ENCODE measurements at places on chromosomes 1 and 21.

- no peak for DNase-seq
These were observed 72.5 kb upstream of the CLDN14 start for GRCh38 chr21:36552434-36552785.

DNA sequence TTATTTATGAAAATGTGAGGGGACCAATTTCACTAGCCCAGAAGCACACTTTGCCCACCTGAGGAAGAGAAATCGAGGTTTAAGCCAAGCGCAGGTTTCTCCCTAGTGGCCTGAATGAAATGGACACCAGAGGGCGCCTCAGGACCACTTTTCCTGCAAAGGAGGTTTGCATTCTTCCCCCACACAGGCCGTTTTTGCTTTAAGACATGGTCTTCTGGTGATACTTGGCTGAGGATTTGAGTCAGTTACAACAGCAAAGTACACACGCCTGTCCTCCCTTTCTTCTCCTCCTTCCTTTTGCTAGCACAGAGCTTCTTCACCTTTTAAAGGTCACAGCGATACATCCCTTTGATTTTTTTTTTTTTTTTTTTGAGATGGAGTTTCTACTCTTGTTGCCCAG is 5.4 kb downstream of the PLA2G2E start:
- DNase-seq, result peak; percentile 85

DNA sequence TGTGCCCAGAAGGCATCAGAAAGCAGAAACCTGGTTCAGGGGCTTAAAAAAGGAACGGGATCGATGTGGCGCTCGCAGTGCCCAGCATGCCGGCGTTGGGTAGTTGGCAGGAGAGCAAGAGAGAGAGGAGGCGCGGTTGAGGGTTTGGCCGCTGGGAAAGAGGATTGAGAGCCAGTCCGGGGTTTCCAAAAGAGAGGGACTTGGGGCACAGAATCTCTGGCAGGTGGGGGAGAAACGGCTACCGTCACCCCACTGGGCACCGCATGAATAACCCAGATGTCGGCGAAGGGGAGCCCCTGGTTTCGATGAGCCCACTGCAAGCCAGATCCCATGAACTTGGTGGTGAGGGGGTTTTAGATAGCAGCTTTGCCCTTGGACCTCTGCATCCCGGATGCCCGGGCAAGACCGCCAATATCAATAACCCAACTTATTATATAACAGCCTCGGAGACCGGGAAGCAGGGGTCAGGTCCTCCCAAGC is 60.4 kb upstream of the ACOT11 start:
- no peak for DNase-seq

DNA sequence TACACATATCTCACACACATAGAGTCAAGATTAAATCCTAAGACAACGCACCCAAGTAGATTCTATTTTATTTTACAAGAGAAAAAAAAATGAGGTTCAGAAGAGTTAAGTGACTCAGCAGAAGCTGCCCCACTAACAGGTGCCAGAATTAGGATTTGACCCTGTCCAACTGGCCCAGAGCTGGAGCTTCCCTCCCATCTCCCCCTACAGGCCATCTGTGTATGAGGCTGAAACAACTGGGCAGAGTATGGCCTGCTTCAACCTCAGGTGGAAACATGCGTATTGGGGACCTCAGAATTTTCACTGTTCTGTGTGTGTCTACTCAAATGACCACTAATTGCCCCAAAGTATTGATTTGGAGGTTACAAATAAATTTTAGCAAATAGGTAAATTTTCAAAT is 29.9 kb downstream of the PSMG1 start:
- DNase-seq, result no peak

- DNase-seq, result no peak
These were observed 5.2 kb downstream of the PRDX1 start for GRCh38 chr1:45516465-45516864.

All from right lung (tissue), 10 donors.